ENCODE measurements at places on chromosomes 6 and 20.

- DNase-seq = no peak
Measured at GRCh38 chr20:21702553-21703470, 2.7 kb upstream of the PAX1 start.

DNA sequence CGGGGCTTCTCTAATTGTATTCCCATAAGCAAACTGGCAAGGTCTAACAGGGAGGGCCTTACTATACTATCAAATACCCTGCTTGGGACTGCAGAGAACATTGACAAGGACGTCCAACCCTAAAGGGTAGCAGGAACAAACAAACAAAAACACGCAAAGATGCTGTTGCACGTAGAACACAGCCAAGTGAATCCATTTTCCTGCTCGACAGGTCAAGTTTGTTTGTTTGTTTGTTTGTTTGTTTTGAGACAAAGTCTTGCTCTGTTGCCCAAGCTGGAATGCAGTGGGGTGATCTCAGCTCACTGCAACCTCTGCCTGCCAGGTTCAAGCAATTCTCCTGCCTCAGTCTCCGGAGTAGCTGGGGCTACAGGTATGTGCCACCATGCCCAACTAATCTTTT, 91.3 kb downstream of the ZMYND8 start:
- no peak for DNase-seq

- no peak for DNase-seq
Measured at GRCh38 chr6:51241376-51241775, 422.7 kb downstream of the TFAP2B start.

- no peak for DNase-seq
Measured at GRCh38 chr20:10611357-10611756, 62.4 kb downstream of the JAG1 start.

DNA sequence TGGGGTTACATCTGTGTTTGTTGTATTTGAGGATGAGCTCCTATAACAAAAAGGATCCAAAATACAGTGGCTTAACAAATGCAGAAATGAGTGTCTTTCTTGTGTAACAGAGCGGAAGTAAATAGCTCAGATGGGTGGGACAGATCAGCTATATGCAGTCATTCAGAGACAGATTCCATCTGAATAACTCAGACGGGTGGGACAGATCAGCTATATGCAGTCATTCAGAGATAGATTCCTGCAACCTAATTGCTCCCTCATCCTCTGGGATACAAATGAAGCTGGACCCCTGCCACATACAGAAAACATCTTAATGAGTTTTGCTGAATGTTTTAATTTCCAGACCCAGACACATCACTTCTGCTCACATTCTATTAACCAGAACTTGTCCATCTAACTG, 332.3 kb downstream of the BCKDHB start:
- DNase-seq = no peak

DNA sequence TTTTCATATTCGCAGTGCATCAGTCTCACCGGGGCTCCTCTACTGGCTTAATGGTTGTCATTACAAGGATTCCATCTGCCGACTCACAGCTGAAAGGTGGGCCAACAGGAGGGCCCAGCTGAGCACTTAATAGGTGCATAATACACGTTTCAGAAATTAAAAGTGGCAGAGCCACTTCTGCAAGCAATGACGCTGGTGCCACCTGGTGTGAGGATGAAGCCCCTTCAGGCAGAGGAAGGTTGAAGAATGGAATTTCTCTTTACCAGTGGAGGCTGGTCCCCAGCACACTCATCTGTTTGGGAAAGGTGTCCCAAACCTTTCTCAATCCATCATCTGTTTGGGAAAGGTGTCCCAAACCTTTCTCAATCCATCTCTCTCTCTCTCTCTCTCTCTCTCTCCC, 8.2 kb upstream of the STMND1 start:
- no peak for DNase-seq

DNA sequence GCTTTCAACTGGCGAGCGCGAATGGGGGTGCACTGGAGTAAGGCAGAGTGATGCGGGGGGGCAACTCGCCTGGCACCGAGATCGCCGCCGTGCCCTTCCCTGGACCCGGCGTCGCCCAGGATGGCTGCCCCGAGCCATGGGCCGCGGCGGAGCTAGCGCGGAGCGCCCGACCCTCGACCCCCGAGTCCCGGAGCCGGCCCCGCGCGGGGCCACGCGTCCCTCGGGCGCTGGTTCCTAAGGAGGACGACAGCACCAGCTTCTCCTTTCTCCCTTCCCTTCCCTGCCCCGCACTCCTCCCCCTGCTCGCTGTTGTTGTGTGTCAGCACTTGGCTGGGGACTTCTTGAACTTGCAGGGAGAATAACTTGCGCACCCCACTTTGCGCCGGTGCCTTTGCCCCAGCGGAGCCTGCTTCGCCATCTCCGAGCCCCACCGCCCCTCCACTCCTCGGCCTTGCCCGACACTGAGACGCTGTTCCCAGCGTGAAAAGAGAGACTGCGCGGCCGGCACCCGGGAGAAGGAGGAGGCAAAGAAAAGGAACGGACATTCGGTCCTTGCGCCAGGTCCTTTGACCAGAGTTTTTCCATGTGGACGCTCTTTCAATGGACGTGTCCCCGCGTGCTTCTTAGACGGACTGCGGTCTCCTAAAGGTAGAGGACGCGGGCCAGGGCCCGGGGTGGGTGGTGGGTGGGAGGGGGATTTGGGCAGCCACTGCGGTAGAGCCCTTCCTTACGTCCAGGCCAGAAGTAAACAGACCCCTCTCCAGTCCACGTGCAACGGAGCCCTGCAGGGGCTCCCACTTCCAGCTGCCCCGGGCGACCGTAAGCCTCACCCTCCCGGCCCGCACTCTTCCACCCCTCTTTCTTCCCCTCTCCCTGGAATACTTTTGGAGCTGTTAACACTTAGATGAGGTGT, 998 bp downstream of the BMP2 start:
- no peak for DNase-seq

GRCh38 chr20:32542259-32542615, 42.9 kb downstream of the NOL4L start:
- DNase-seq = no peak

- peak; percentile 78 for DNase-seq
Measured at GRCh38 chr6:30877419-30878262, 6.7 kb upstream of the DDR1 start.

DNA sequence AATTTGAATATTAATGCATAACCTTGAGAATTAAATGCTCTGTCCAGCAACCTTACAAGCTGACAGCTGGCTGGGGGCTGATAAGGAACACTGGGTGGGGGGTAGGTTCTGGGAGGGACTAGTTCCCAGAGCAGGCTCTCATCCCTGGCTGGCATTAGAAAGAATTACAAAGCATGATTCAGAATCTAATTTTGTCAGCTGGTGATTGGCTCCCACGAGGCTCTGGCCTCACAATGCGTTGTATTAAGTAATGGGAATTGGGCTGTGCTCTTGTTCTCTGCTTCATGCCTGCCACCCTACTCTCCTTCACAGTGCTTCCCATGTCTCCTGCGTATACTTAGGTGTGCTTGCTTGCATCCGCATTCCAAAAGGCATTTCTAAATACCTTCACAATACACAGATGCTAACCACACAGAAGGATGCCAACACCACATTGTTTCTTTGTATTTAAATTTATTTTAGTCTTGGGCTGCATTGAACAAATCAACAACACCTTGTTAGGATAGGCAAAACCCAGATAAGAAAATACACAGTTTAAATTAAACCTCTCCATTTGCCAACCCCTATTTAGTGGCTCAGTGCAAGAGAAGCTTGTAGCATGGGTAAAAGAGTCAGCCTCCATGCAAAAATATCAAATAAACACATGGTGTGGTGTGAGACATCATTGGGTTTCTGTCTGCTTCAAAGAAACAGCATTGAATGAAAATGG, 434.5 kb upstream of the JAG1 start:
- DNase-seq = no peak

DNA sequence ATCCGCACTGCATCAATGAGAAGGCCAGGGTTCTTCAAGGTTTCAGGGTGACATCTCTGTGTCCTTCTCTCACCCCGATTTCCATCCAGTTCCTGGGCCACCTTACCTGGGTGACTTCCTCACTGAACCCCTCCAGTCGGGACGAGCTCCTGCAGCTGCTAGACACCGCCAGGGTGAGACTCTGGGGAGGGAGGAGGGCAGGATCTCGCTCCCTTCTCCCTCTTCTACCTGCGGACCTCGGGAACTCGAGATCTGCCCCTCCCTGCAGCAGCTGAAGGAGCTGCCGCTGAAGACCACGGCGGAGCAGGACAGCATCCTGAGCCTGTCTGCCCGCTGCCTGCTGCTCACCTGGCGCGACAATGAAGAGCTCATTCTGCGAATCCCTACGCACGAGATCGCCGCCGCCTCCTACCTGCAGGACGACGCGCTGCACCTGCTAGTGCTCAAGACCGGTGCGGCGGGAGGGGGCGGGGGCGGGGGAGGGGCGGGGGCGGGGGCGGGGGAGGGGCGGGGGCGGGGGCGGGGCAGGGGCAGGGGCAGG, 7.5 kb downstream of the CCM2L start:
- DNase-seq = no peak

DNA sequence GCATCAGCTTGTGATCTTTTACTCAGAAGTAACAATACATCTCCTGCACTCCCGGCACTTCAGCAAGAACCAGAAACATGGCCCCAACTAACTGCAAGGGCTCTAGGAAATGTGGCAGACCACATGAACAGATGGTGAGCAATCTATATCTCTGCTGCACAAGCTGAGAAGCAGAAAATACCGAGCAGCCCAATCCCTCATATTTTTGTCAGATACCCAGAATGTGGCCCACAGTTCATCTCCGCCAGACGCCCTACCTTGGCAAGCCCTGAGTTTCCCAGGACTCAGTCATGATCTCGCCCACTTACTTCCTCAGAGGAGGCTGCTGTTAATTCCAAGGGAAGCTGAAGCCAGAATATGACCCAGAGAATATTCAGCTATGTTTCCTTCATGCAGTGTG, 63.1 kb upstream of the PHACTR1 start:
- no peak for DNase-seq

DNA sequence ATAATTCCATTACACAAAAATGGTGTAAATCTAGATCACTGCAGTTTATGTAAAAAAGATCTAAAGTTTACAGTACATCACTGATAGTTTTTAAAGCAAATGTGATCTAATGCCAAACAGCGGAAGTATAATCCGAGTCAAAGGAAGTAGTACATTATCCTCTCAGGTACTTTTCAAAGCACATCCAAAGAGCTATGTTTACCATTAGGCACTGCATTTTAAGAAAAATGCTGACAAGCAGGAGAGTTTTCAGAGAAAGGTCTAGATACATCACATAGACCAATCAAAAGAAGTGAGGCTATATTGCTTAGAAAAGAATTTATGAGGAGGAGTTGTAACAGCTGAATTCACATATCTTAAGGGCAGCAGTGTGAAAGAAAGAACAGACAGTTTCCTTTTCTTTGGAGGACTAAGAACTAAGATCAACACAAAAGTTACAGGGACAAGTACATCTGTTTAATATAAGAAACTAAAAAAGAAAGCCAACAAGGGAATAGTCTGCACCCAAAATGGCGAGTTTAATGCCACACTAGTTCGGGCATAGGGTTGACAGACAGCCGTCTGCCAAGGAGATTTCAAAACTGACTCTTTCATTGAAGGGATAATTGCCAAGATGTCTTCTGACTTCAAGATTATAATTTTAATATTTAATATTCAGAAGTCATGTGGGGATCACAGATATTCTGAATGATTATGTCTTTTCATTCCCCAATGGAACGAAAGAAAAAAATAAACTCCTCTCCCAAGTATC, 1.4 kb downstream of the ZNF184 start:
- DNase-seq = peak; percentile 9

DNA sequence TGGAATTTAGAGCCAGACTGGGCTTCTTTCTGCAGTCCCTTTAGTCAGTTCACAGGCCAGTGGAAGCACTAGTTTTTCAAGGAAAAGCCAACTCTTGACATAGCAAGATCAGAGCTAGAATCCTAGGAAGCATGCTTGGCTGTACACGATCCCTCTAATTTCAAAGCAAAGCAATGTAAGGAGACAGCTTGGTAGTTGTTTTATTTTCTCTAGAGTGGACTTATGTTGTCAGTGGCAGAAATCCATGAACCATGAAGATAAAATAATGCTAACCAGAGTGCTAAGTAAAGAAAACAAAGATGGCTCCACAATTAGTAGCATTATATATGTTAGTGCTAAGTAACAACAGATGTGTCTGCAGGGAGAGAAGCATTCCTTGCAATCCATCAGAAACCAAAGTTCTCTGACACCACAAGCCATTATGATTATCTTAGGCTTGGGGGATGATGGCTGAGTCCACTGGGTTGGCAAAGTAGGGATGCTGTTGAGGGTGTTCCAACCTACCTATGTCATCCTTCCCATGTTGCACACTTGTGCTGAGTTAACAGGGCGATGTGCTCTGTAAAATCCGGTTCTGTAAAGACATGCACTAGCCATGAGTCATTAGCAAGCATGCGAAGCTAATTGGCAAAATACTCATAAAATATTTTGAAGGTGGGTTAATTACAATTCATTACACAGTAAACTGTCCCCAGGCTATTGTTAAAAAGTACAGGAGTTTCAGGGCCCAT, 115.2 kb downstream of the BMP2 start:
- DNase-seq = no peak

DNA sequence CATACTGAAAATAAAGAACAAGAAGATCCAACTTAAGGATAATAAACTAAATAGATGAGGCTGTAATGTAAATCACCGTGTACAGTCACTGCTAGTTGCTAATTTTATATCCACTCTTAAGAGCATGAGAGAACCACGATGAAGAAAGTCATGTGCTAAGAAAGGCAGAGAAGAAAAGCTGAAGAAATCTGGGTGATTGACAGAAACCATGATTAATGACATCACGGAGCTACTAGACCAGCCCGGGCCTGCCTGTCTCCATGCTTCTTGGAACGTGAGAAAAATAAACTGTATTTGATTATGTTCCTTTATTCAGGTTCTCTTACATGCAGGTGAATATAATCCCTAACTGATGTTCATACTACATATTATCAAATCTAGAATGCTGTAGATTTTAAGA, 84.2 kb upstream of the E2F3 start:
- no peak for DNase-seq

DNA sequence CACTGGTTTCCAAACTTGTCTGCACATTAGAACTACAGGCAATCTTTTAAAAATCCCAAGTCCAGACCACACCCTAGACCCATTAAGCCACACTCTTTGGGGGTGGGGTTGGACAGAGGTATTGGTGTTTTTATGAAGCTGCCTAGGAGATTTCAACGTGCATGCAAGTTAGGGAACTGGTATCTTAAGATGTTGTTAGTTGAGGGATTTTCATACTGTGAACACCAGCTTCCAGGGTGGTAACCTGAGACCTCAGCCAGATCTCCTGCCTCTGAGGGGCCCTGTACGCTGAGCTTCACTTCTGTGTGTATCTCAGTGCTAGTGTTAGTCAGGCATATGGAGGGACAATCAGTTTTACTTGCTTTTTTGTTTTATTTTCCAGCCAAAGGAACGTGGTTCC, 138.0 kb downstream of the UTRN start:
- no peak for DNase-seq

DNA sequence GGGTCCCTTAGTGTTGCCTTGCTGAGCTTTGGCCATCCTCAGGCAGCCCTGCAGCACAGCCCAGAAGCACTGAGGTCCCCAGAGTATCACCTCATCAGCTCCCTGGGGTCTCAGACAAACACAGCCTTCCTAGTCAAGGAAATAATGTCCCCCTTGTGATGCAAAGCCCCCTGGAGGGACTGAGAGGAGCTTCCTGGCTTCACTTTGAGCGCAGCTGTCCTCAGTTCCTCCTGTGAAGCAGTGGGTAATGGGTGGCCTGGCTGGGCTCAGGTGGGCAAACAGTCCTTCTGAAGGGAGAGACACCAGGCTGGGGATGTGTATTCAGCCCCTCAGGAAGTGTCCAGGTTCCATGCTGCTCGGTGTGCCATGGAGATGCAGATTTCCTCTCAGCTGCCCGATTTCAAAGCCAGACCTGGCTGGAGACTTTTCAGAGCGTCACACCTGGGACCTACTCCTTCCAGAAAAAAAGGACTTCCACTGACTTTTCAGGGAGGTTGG, 79.2 kb upstream of the FOXA2 start:
- DNase-seq = no peak

- DNase-seq = no peak
Measured at GRCh38 chr6:47357827-47358226, 48.1 kb upstream of the TNFRSF21 start.

Data from hematopoietic multipotent progenitor cell treated with erythropoietin and hydrocortisone succinate and interleukin-3 and kit ligand, for 17 days (in vitro differentiated cells).